Hindlimb muscle (tissue), 1 donor: ENCODE measurements at places on chromosomes 4 and X.

GRCh38 chr4:24984602-24985532 is 45.9 kb downstream of the LGI2 start:
- no peak for DNase-seq

DNA sequence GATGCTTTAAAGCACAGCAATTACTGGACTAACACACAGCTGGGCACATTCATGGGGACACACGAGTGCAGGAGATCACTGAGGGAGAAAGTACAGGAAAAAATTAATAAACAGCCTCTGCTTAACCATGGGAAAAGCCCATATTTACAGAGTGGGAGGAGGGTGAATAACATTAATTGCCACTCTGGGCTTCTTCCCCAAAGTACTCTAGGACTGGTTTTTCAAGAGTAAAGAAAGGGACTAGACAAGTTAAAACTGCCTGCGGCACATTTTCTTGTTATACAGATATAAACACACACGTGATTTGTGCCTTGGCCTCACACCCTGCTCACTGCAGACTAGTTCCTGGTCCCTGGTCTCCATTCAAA is 179.7 kb upstream of the TET2 start:
- no peak for DNase-seq

DNA sequence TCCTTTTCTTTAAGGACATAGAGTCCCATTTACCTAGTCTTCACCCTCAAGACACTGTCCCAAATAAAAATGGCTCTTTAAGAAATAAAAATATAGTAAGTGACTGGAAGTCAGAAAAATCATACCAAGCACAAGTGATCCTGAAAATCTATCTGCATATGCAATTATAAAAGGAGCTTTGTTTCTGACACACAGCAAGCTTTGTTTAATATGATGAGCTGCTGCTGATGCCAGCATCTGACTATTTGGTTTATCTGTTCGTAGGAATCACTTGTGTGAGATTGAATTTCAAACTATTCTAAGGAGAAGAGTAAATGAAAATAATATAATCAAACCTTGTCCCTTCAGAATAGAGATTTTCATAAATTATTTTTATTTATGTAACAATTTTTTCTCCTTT is 332.4 kb downstream of the PCDH7 start:
- DNase-seq = no peak

DNA sequence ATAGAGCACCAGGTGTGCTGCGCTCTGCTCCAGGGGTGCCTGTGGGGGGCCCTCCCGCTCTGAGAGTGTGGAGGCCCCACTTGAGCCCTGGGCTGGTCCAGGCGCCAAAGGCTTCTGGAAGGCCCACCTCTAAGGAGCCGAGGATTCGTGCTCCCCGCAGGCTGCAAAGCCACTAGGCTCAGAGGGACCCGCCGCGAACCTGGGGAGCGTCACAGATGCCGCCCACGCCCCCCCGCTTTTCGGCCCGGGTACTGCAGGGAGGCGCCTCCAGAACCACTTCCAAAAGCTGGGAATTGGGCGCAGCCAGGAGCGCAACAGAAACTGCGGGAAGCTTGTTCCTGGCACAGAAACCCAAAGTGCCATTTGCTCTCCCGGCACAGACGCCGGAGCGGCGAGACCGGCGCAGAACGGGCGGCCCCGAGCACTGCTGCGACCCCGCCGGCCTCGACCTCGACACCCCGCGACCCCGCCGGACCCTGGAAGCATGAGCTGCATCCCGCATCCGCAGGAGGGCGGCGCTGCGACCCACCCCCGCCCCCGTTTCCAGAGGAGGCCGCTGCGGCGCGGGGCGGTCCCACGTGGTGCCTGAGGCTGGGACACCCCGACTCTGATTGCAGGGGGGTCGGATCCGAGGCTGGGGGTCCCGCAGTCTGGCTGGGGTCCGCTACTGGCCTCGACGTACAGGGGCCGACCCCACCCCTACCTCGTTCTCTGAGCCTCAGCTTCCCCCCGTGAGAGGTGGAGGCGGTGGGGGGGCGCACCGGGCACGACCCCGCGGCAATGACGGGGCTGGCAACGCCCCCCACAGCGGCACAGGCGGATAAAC is 30.8 kb downstream of the CPLX1 start:
- DNase-seq = no peak

DNA sequence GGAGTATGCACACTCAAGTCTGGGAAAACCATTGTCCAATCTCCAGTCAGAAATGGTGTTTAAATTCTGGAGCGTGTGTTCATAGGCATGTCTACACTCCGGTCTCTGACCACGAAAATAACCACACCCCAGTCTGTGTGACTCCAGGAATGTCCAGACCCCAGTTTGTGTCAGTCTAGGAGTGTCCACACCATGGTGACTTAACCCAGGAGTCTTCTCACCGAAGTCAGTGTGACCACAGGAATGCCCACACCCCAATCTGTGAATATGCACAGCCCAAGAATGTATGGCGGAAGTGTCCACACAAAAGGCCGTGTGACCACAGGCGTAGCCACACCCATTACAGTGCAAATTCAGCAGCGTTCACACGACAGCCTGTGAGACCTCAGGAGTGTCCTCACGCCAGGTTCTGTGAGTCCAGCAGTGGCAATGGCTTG is 11.4 kb downstream of the FTSJ1 start:
- DNase-seq = no peak

- DNase-seq = no peak
These were observed 120.0 kb downstream of the LUZP4 start for GRCh38 chrX:115409551-115409950.

- DNase-seq = peak; percentile 61
These were observed 731 bp upstream of the GPC3 start for GRCh38 chrX:133985967-133986683.

DNA sequence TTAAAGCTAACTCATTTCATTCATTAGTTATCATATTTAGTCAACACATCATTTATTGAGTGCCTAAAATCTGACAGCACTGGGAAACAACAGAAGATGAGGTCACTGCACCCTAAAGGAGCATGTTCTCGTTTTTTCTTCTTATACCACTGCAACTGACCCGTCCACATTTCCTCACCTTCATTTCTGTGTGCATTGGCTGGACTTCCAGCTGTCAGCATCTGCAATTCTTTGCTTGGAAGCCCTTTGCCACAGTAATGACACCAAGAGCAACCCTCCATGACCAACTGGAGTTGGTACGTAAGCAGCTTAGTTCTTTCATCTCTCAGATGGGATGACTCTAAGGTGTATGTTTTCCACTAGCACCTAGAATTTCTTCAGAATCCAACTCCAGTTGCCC is 13.2 kb downstream of the SHROOM3 start:
- no peak for DNase-seq

DNA sequence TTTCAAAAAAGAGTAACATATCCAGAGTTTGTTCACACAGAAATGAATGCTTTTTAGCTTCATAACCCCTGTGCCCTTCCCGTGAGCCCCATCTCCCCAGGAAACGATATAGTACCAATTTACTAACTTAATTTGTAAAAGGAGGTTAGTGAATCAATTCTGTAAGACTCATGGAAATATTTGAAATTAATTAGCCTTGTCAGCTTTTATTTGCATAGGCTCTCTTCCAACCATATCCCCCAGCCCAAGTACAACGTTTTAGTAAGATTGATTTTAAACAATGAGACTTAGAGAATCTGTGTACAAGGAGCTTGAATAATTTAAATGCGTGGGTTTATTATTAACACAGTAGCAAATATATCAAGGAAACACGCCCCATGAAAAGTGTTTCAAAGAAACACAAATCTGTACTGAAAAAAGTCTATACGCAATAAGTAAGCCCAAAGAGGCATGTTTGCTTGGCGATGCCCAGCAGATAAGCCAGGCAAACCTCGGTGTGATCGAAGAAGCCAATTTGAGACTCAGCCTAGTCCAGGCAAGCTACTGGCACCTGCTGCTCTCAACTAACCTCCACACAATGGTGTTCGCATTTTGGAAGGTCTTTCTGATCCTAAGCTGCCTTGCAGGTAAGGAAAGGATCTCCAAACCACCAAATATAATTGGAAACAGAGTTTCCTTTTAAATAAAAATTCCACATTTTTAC is at the start of gene VSIG1:
Gene VSIG1 (plus strand): TSS at position 512 of the 703 bp plus-strand sequence. CDS start 66 bp downstream, at position 578.
- no peak for DNase-seq

GRCh38 chr4:133151691-133152329 is 2.7 kb downstream of the PCDH10 start:
- peak; percentile 15 for DNase-seq

- no peak for DNase-seq
These were observed 22.6 kb downstream of the CHRNA9 start for GRCh38 chr4:40357738-40358137.

- no peak for DNase-seq
These were observed 80.8 kb downstream of the NPFFR2 start for GRCh38 chr4:72112514-72113156.

- DNase-seq = no peak
These were observed 1465.7 kb upstream of the DIAPH2 start for GRCh38 chrX:95218976-95219375.

GRCh38 chr4:25271866-25272265 is 38.0 kb downstream of the PI4K2B start:
- DNase-seq = no peak

DNA sequence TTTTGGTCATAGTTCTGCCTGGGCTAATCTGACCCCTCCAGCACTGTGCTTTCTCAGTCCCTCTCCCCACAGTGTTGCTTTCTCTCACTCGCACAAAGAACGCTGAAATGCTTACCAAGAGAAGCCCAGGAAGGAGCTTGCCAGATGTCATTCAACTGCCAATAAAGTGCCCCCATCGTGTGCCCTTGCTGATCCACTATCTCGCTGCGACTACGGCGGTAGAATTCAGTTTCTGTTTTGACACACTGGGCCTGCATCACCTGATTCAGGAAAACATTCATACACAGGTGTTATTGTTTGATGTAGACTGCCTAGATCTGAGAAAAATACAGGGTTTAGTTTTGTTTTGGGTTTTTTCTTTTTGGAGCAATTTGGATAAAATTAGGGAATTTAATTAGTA is 121.2 kb downstream of the MANBA start:
- DNase-seq = no peak

- DNase-seq = no peak
These were observed 15.9 kb downstream of the DHX15 start for GRCh38 chr4:24568425-24568824.

DNA sequence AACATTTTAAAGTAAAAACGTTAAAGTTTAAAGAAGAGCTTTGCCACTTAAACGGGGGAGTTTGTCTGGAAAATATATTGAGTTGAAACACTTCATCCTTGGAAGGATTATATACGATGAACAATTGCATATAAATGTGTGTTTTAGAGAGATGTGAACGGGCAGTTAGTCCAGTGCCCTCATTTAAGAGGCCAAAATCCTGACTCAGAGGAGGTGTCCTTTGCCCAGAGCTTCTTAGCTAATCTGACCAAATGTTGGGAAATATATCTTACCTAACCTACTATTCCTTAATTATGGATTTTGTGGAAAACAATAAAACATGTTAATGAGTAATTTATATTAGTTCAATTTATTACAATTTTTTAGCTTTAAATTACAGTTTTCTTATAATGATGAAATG is 327.2 kb upstream of the DIPK2B start:
- DNase-seq = no peak

DNA sequence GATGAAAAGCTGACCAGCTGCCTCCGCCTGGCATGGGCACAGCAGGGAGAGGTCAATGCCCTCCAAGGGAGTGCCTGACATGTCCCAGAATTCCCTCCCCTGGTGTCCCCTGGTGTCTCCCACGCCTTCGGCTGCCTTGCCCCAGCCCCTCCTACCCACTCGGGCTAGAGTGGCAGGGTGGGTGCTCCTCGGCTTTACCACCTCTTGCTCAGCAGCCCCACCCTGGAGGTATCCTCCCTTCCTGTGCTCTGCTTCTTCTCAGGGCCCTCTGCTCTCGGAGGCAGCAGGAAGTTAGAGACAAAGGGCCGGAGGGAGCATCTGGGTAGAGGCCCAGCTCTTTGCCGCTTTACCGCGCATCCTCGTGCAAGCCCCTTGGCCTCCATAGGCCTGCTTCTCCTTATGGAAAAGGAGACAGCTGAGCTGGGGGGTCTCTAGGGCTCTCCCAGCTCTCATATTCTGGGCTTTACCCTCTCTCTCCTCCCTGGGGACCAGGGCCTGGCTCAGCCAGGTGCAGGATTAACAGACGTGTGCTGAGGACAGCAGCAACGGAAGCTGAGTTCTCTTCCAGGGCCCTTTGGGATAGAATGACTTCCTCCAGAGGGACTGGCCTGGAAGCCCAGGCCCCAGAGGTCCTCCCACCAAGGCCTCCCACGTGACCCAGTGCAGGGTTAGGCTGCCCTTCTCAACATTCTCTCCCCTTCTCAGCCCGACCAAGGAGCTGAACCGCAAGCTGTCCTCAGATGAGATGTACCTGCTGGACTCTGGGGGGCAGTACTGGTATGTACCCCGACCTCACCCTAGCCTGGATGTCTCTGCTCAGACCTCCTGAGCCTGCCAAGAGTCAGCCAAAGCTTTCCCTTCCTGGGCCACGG is 17.2 kb downstream of the XPNPEP2 start:
- no peak for DNase-seq

GRCh38 chr4:187127456-187127855 is 403.8 kb upstream of the FAT1 start:
- no peak for DNase-seq

DNA sequence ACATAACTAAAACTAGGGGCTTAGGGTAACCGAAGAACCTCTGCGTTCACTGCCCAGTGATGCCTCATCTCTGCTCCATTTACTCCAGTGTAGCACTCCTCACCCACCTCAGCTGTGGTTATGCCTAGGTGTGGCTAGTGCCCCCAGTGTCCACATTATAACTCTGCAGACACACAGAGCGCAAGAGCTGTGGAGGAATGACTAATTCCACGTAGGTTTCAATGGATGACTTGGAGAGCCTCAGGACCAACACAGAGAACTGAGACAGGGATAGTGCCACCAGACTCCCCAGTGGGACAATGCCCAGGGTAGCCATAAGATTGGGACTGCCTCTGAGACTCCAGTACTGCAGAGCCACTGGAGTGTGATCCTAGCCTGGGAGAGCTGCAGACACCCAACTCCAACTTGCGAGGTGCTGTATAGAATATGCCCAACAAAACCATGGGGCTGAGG is 542.4 kb upstream of the DIPK2B start:
- no peak for DNase-seq
